ENCODE measurements at places on chromosomes 16 and 17.

- DNase-seq: no peak
Measured at GRCh38 chr16:1985466-1986150, 1.6 kb downstream of the GFER start.

- no peak for DNase-seq
Measured at GRCh38 chr16:976389-976931, 5.1 kb upstream of the SOX8 start.

DNA sequence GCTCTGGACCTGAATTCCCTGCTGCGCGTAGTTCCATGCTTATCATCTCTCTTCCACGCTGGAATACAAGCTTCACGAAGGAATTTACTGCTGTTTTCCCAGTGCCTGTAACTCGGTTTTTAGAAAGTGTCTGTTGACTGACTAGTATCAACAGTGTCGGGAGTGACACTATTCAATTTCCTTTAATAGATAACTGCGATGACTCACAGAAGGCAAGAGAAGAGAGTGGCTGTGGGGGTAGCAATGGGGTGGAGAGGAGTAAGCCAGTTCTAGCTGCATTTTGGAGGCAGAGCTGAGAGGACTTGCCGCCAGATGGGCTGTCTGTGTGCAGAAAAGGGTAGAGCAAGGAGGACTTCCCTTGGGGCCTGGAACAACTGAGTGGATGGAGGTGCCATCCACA lies 25.2 kb downstream of the B4GALNT2 start:
- no peak for DNase-seq

GRCh38 chr16:70572050-70572925 lies 48.7 kb downstream of the SF3B3 start:
- DNase-seq: no peak

- no peak for DNase-seq
Measured at GRCh38 chr16:52568983-52569690, 22.2 kb upstream of the TOX3 start.

DNA sequence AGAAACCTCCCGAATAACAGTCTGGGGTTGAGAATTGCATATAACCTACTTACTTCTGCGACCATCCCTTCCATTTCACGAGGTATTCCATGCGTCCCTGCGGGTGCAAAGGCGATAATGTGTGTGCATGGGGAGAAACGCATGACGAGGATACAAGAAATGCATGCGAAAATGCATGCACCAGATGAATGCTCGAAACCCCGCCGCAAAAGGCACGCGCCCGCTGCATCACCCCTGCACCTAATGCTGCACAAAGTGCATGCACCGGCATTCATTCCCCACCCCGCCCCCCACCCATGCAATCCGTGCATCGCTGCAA lies 474 bp downstream of the CBX8 start:
- DNase-seq: no peak

DNA sequence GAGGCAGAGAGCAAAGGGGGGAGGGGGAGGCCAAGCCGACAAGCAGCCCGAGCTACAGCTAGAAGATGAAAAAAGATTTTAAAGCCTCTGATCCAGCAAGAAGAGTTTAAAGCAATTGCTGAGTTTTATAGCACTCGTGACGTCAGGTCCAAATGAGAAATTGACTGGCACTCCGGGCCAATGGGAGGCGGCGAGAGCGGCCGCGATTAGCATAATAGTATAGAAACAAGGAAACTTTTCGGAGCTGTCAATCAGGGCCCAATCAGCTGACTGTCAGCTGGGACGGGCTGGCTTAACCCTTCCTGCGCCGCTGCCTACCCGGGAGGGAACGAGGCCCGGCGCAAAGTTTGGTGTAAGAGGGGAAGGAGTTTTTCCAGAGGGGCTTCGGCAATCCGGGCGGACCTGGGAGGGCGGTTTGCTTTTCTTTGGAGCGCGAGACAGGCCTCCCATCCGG lies at the start of gene MAF:
Gene MAF (minus strand): TSS at position 100 of the 454 bp plus-strand sequence. CDS start 835 bp downstream, outside the sequence.
- peak; percentile 91 for DNase-seq

DNA sequence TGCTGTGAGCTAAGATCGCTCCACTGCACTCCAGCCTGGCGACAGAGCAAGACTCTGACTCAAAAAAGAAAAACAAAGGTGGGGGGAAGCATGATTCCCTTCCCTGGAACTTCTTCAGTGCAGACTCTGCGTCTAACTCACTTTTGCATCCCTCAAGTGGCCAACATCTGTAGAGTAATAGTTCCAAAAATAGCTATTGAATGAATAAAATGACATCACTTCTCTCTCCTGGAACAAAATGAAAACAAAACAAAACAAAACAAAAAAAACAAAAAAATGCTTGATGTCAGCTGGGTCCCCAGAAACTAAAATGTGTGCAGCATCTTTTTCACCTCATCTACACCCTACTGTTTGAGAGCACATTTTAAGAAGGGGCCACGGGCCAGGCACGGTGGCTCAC lies 197.7 kb upstream of the NOG start:
- no peak for DNase-seq

DNA sequence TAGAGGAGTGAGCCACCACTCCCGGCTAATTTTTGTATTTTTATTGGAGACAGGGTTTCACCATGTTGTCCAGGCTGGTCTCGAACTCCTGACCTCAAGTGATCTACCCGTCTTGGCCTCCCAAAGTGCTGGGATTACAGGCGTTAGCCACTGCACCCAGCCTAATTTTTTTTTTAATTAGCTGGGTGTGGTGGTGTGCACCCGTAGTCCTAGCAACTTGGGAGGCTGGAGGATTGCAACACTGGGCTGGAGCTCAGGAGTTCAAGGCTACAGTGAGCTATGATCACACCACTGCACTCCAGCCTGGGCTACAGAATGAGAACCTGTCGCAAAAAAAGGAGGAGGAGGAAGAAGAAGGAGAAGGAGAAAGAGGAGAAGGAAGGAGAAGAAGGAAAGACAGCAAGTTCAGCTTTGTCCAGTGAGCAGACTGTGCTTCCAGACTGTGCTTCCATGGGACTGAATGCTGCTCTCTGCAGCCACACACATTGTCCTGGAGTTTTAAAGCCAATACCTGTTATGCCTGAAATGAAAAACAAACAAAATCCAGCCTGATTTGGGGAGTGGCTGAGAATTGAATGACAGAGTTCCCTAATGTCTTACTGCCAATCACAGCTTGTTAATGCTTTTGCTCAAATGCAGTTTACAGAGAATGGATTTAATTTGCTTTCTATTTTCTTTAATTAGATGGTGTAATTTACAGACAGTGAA lies 2.8 kb upstream of the TNFRSF13B start:
- peak; percentile 21 for DNase-seq

DNA sequence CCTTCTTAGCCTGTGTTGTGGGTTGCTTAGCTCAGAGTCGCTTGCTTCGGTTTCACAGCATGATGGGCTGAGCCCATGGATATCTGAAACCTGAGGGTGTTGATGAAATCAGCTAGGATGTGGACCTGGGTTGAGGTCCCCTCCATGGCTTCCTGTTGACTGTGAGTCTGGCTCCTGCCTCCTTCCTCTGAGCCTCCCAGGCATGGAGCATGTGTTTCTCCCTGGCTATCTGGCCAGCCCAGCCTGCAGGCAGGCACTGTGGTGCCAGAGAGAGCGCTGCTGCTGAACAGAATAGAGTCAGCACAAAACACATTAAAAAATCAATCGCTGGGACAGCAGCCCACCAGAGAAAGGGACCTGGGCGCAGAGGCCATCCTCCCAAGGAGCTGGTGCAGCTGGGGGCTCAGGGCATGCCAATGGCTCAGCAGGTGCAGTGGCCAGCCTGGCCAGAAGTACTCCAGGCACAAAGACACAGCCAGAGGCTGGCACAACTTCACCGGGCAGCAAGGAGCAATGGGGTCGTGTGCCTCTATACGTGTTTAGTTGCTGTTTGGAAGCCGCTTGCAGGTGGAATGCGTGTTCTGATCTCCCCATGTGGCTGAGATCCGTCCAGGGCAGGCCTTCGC lies 28.3 kb upstream of the GPRC5C start:
- DNase-seq: peak; percentile 73

DNA sequence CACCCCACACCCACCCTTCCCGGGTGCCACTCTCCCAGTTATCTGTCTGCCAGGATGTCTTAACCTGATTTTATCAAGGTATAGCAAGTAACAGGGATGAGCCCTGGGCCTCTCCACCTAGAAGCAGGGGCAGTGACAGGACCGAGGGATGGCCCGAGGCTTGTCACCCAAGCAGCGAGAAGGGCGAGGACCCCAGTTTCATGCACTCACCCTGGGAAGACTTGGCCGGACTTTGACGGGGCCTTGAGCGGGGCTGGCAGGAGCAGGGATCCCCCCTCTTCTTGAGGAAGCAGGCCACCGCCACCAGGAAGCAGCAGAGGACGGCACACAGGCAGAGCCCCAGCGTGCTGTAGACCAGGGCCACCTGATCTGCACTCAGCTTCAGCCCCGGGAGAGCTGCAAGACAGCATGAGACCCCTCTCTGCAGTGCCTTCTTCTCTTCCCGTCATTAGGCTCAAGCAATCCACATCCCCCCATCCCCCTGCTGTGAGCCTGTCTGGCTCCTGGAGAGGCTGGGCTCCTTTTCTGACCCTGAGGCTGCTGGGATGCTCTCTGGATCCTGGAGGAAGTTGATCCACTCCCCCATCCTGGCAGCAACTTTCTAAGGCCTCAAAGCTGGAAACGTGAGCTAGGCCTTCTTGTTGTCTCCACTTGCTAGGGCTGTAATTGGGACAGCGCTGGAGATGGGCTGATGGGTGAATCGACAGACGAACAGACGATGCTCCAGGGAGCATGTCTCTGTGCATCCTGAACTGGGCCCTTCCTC lies 31.6 kb downstream of the TNFRSF13B start:
- peak; percentile 99 for DNase-seq

- DNase-seq: no peak
Measured at GRCh38 chr17:79152110-79152509, 77.5 kb downstream of the ENGASE start.

GRCh38 chr17:78992542-78993212 lies 13.0 kb upstream of the LGALS3BP start:
- no peak for DNase-seq

DNA sequence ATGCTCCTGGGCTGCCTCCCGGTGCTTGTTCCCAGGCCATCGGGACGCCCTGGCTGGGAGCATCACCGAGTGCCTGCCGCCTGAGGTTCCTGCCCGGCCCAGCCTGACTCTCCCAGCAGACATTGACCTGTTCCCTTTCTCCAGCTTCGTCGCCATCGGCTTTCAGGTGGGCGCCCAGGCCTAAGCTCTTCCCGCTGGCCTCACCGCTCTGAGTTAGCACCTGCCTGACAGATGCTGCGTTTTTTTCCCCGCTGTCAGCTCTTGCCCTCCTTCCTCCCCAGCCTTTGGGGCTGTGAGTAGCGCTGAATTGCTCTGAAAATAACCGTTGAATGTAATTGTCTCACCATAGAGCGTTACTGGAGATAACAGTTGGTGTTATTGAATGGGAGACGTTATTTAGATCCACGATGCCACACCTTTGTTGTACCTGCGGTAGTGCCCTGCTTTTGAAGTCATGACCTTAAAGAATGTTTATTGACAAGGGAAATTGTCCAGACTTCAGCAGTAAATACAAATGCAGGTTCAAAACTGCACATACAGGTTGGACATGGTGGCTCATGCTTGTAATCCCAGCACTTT lies 21.3 kb upstream of the SMIM5 start:
- no peak for DNase-seq

DNA sequence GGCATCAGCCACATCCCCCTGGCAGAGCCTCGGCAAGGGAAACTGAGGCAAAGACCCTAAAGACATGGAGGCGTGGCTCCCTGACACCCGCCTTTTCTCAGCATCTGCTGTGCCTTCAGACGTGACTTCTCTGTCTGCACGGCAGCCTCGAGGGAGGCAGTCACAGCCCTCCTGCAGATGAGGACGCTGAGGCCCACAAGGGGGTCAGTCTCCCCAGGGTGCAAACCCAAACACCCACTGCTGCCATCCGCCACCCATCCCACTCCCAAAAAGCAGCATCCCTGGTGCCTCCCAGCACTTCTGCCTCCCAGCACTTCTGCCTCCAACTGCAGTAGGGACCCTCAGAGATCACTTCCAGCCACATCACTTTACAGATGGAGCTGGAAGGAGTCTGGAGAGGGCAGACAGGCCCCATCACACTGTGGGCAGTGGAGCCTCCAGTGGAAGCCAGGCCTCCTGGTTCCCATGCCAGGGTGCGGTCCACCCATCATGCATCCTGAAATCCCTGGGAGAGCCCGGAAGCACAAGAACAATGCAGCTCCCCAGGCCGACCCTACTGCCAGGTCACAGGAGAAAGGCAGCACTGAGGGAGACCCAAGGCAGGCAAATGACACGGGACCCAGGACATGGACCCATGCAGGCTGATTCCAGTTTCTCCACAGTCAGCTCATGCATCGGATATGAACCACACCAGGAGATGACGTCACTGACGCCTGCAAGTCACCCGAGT lies 23.8 kb downstream of the KDM8 start:
- no peak for DNase-seq
